Pons (tissue), 1 donor: ENCODE measurements at places on chromosomes 2 and 18.

DNA sequence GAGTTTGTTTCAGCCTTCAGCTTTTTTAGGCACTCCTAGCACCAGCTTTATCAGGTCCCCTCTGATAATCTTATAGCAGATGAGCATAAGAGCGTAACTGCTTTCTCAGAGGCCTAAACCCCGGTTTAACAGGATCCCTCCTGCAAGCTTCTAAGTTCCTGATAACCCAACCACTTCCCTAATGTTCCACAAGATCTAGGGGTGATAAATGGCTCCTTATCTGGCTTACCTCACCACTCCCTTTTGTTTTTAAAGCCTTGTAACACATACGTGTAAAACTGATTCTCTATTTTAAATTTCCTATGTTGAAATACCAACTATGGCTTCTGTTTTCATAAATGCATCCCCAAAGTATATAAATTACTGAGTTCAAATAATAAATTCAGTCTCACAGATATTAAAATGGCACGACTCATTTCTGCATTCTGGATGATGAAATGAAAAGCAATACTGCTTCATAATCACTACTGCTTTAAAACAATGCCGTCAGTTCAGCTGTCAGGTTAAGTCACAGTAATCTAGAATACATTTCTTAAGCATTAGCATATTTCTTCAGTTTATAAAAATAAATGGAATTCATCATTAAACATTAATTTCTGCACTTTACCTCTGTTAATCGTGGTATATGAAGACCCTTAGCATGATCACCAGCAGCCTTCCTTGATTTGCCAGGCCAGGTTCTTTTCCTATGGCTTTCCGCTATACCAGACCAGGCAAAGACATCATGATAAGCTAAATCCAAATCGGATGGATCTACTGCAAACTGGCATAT lies 126.3 kb downstream of the C2orf74 start:
- no peak for DNase-seq

DNA sequence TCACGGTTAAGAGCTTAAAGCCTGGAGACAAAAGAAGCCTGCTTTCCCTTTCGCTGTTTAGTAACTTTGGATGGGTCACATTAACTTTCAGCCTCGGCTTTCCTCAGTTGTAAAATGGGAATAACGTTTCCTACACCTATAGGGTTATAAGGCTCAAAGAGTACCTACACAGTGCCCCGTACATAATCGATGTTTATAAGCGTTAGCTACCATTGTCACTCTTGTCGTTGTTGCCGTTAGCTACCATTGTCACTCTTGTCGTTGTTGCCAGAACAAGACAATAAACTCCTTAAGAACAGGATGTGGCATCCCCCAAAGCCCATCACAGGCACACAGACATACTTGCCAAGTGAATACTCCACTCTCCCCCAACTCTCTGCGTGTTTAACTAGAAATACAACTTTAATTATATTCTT lies 901 bp upstream of the MFSD6 start:
- peak; percentile 68 for DNase-seq

DNA sequence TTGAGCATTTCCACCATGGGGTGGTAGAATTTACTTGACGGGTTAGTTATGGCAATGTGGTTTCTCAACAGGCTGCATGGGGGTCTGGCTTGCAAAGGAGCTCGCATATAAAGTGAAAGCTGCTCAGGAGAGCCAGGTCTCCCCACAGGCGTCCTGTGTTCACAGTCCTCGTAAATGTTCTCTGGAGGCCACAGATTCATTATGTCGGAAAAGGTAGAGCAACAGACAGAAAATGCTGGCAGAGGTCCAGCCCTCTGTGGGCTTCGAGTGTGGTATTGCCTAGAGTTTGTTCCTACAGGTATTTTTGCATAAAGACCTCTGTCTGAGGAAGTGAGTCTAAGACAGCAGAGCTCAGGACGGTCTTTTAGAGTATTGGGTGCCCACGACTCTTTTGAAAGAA lies 96.4 kb downstream of the CDCA7 start:
- no peak for DNase-seq

DNA sequence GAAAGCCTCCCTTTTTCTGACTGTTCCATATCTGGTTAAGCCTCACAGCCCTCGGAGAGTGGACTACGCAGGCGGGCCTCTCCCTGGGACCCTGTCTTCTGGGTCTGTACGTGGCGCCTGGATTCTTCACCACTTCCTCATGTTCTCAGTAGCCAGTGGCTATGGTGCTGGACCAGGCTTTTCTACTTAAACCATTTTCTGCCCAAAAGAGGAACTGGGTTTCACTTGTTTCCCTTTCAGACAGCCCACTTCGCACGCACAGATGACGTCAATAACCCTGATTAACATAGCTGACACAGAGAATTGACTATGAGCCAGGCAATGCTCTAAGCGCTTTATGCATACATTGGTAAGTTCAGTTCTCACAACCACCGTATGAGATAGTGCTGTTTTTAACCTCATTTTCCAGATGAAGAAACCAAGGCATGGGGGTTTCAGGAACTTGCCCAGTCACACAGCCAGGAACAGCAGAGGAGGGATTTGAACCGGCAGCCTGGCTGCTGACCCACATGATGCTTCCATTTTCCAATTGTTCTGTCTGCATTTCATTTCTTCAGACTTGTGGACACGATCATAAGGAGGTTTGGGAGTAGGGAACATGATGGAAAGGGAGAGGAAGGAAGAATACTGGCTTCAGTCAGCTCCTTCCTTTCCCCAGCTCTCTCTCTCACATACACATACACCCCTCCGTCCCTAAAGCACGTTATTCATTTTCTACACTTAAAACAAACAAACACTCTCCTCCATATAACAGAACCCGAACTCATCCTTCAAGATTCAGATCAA lies 41.7 kb downstream of the MYOM1 start:
- DNase-seq: peak; percentile 91

GRCh38 chr18:58861861-58862301 lies 2.8 kb upstream of the ZNF532 start:
- DNase-seq: peak; percentile 61

- DNase-seq: no peak
Observed at GRCh38 chr2:15889442-15890123, 50.8 kb upstream of the MYCN start.

- DNase-seq: no peak
Observed at GRCh38 chr2:227881866-227882517, 10.6 kb downstream of the DAW1 start.

DNA sequence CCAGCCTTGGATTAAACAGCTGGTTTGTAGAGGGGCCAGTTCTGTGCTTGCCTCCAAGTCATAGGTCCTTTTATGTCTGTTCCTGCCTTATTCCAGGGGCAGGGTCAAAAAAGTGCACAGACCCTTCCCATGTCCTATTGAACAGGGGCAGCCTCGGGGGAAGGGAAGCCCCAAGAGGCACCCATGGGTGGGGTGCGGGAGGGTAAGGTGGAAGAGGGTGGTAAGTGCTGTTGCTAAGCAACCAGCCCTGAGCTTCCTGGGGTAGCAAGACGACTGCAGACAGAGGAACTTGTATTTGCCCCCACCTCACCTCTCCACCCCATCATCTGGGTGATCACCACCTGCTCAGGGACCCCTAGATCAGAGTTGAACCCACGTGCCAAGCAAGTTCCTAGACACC lies 7.7 kb downstream of the DNMT3A start:
- DNase-seq: no peak

GRCh38 chr2:100071335-100072043 lies 70.9 kb downstream of the AFF3 start:
- no peak for DNase-seq
